ENCODE measurements at places on chromosomes 6 and 20. TPM values are rescaled to one million over a fixed set of nuclear protein-coding genes. Genes with fewer than 3 reads are reported as not detected.

Gene RPS21
- 2,772 TPM for total RNA-seq

DNA sequence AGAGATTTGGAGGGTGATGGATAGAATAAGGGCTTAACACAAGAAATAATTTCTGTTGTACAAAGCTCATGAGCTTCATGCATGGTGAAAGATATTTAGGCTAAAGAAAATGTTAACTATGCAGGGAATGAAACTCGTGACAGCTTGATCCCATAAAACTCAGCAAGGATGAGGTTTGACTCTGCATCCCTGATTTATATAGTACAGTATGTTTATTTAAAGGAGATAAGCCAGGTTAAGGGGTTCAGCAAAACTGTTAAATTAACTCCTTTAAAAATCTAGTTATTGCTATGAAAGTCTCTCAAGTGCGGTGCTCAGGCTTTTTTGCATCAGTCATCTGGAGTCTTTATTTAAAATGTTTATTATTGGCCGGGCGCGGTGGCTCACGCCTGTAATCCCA, 326.4 kb downstream of the LAMA2 start:
- no peak for DNase-seq

DNA sequence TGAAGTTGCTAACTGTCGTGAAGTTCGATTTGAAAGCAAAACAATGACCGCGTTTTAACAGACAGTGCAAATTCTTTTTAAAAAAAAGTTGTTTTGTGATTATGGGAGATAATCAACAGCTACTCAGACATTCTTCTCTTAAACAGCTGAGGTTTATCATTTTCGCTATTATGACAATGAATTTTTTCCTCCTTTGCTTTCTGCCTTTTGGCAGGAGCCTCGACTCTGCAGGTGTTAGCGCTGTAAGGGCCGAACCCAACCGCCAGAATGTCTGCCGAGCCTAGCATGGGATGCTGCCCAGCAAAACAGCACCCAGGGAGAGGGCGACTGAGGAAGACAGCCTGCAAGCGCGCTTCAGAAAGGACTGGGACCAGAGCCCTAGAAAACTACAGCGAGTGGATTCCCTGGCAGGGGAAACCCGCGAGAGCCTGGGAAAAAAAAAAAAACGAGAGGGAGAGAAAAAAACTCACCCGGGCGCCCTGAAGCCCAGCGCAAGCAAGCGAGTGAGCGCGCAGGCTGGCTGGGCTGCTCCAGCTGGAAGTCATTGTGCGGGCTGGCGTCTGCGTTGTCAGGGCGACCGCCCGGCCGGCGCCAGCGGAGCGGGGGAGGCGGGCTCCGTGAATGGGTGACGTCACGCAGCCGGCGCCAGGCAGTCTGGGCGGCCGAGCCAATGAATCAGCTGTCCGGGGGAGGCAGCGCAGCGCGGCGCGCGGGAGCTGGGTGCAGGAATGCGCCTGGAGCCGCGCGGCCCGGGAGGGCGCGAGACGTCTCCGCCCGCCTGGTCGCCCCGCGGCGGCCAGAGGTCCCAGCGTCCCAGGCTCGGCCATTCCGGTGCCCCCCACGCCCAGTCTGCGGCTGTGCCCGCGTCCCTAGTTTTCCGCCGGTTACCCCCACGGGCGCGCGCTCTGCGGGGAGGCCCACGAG, 32.7 kb upstream of the ID4 start:
- DNase-seq = peak; percentile 99

DNA sequence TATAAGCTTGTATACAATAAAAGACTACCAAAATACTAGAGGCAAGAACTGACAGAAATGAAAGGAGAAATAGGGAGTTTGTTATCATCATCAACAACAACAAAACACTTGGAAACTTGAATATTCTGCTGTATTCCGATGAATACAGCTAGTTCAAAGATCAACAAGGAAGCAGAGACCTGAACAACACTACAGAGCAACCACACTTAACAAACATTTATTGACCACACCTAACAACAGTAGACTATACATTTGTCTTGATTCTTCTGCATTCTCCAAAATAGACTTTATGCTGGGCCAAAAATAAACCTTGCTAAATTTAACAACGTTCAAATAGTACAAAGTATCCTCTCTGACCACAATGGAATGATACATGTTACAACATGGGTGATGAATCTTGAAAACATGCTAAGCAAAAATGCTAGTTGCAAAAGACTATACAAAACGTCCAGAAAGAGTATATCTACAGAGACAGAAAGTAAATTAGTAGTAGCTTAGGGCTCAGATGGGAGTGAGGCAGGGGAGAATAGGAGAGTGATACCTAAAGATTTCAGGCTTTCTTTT, 39.1 kb upstream of the PAK5 start:
- no peak for DNase-seq

- DNase-seq = no peak
Measured at GRCh38 chr6:35170166-35170565, 29.0 kb upstream of the TCP11 start.

DNA sequence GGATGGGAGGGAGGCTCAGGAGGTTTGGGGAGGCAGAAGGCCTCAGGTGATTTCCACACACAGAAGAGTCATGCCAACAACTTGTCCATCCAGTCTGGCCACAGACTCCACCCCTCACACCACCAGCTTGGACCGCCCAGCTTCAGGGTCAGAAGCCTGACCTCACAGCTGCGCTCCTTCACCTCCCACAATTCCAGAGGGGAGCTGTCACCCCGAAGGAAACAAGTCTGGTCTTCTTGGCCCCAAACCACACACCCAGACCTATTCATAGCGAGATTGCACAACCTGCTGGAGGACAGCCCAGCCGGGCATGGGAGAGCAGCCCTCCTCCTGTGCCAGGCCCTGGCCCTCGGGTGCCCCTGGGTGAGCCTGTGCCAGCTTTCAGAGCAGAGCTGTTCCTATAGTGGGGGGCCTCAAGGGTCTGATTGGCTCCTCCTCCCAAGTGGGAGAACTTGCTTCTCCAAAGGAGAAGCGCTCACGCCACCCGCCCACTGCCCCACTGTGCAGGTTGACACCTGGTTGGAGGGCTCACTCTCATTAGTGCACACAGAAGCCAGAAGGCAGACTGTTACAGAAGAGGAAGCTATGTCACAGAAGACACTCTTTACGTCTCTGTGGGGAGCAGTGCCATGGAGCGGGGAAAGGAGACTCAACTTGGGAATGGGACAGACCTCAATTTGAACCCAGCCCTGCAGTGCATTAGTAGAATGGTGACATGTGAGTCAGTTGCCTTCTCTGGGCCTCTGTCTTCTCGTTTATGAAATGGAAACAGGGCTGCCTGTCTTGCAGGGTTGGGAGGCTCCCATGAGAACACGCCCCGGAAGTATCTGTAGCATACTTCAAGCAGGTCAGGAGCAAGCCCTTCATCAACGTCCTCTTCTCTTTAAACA, 128.8 kb downstream of the FOXO3 start:
- peak; percentile 42 for DNase-seq
